HuH-7.5 (cell line): ENCODE measurements at places on chromosomes 2 and 18.

- DNase-seq = no peak
Measured at GRCh38 chr2:189559579-189560272, 20.9 kb downstream of the SLC40A1 start.

DNA sequence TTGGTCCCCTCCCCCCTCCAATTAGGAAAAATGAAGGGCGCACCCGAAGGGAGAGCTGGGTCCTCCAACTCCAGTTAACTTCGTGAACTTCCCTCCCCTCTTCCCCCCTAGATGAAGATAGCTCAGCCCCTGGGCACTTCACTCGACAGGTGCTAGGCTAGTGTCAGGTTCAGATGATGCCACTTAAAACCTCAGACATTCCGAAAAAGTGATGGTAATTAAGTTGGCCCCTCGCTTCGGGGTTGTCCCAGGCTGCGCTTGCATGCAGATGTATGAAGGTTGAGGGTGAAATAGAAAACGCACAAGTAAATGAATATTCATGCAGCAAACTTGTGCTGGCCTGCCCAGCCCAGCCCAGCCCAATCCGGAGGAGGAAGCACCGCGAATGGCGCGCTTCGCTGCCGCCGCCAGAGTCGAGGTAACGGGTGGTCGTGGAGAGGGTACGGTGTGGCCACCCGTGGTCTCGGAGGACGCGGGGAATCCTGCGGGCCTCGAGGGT is 3.0 kb upstream of the GBX2 start:
- peak; percentile 20 for DNase-seq

- peak; percentile 79 for DNase-seq
Measured at GRCh38 chr2:240556553-240557100, 1.2 kb downstream of the ANKMY1 start.

GRCh38 chr2:241137276-241138190 is 11.7 kb downstream of the PASK start:
- no peak for DNase-seq

DNA sequence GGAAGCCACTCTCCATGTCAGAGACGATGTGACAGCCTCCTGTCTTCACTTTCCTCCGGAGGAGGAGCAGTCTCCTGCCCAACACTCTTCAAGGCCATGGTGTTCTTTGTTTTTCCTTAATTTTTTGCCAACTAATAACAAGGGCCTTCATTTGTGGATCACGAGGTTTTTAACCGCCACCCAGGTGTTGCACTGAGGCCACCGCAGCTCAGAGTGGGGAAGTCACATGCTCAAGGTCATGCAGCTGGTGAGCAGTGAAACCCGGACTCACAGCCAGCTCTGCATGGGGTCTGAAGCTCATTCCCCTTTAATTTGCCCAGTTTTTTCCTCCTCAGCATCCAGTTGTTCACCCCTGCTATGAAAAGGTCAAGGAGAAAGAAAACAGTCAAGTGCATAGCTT is 19.6 kb downstream of the ENOSF1 start:
- no peak for DNase-seq

DNA sequence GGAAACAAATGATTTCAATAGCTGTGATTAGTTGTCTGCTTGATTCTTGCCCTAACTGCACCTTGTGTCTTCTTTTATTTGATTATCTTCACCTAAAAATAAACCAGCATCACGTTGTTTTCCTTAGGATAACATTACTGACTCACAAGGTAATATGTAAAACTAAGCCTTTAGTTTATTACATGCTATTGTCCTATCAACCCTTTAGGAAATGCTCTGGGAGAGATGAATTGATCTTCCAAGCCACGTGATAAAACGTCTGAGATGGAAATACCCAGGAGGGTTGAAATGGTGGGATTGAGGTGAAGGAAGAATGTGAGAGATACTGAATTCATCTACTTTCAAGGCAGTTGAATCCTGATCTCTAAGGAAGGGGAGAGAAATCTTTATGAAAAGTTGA is 34.5 kb upstream of the TMEM178A start:
- no peak for DNase-seq
